Kasumi-1 (cell line): ENCODE measurements at places on chromosomes 11 and 22.

- peak; percentile 78 for DNase-seq
These were observed 17.9 kb downstream of the APLNR start for GRCh38 chr11:57219021-57219627.

- DNase-seq, result no peak
These were observed 559.9 kb downstream of the MN1 start for GRCh38 chr22:27241430-27242321.

- DNase-seq, result no peak
These were observed 34.4 kb downstream of the TP53I11 start for GRCh38 chr11:44916331-44916730.

- no peak for DNase-seq
These were observed 34.1 kb downstream of the GNAZ start for GRCh38 chr22:23104187-23104971.

- peak; percentile 50 for DNase-seq
These were observed 104.5 kb upstream of the RAG2 start for GRCh38 chr11:36702330-36703054.

DNA sequence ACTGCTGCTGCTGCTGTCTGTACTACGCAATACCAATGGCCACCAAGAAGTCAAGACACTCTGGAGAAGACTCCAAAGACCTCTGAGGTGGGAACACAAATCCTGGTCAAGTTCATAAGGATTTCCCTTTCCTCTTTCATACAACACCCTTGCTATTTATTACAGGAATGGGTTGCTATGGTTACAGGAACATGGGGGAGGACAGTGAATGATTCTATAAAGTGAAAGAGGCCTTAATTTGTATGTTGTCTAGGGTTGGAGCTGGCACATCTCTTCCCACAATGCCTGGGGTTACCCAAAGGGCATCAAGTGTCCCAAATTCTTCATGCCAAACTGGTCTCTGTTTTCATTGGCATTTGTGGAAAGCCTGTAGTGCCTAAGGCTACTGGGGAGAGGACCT is 11.4 kb upstream of the SEC14L3 start:
- DNase-seq, result no peak
